Suppressor macrophage treated with lipopolysaccharide for 4 hours (primary cell): ENCODE measurements at places on chromosomes 16 and 17.

DNA sequence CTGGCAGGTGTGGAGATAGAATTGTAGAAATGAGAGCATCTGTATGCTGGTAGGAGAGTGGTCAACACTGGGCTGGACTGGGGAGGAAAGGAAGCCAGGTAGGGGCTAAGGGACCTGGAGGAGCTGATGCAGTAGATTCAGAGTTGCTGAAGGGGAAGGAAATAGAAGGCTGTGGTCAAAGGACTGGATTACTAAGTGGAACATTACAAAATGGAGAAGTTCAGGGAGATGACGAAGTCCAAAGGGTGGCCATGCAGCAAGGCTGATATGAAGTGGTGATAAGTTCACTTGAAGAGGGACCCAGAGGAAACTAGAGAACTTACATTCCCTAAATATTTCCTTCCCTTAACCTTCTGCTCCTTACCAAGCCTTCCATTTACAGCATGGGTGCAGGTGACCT lies 8.6 kb upstream of the CCL2 start:
- peak; percentile 91 for DNase-seq

- no peak for DNase-seq
These were observed 168.3 kb downstream of the LGALS9B start for GRCh38 chr17:20299013-20299412.

DNA sequence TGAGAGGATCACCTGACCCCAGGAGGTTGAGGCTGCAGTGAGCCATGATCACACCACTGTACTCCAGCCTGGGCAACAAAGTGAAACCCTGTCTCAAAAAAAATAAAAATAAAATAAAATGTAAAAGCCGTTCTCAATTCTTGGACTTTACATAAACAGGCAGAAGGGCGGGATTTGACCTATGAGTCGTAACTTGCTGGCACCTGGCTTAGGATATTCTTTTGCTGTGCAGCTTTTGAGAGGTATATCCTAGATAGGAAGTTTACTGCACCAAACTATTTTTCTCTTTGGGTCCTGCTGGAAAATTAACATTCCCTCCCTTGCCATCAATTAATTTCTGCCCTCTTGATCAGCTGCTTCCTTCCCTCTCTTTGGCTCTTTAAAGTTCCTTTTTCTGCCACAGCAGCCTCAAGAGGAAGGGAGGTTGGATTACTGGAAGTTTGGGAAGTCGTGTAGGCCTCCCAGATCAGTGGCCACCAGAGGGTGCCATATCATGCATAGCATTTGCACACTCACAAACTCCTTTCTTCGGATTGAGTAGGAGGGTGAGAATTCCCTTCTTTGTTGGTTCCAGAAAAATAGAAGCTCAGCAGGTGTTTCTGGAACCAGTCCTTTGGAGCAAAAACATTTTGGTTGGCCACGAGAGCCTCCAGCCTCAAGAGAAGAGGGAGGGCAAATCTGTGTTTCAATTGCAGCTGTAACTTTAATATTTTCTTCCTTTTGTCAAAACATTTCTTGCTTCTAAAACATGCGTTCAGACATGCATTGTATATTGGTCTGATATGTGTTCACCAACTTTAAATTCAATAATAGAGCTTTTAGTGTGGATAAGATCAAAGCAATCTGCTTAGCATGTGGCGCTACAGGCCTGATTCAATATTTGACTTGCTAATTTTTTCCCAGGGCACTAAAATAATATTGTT lies 147.3 kb downstream of the CCDC182 start:
- peak; percentile 73 for DNase-seq

- no peak for DNase-seq
These were observed 231.6 kb upstream of the CDH5 start for GRCh38 chr16:66134875-66135274.

DNA sequence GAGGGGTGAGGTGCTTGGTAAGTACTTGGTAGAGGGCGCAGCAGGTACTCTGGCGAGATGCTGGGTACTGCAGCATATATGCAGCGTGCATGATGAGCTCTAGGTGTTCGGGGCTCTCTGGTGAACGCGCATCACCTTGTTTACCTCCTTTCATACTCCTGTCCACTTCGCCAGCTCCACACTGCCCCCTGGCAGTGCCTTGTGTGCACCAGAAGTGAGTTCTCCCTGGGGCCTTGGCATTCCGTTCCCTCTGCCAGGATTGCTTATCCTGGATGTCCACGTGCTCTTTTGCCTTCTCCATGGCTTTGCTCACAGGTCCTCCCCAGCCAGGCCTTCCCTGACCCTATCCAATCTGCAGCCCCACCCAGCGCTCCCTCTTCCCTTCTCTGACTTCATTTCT lies 154.2 kb downstream of the MRM1 start:
- DNase-seq = no peak

DNA sequence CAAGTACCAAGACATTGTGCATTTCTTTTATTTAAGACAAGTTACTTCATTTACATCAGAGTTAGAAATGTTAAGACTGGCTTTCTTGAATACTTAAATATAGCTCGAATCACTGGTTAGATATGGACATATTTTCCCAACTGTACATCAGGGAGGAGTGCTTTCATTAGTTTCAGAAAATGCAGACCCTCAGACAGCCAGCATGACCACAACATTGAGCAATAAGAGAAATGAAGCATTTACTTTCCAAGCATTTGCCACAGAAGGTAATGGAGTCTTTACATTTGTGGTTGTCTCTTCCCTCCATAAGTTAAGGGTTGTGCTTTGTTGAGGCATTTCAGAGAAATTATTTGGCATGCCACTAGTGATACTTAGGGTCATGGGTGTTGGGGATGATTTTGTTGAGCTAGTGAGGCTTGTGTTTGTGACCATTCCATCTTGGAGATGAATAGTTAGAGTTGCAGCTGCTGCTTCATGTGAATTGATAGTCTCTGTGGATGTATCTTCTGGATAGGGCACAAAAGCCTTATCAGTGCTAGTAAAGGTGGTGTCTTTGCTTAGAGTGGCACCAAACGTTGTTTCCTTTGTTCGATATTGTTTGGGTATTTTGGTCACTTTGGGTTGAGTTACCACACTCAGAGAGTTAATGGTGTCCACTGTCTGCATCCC lies 2.1 kb downstream of the OMG start:
- no peak for DNase-seq

DNA sequence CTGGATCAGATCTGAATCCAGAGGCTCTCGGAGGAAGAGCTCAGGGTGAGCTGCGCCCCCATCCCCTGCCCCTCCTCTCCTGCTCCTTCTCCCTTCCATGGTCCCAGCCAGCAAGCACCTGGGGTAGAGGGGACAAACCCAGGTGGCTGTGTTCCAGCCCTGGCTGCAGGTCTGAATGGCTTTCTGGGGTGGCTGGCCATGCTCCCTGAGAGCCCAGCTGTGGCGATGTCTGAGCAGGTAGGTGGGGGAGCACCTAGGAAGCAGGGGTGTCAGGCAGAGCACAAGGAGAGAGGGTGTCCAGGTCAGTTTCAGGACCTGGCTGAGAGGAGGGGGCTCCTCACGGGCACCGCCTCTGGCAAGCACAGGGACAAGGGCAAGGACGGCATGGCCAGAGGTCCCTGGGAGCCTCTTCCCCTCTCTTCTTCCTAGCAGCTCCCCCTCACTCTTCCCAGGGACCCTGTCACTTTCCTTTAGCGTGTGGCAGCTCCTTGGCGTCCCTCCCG lies 310.0 kb downstream of the SEC14L1 start:
- no peak for DNase-seq

- peak; percentile 69 for DNase-seq
These were observed 1.2 kb downstream of the CYBC1 start for GRCh38 chr17:82449131-82449882.

GRCh38 chr17:43453331-43453812 lies 30.4 kb upstream of the DHX8 start:
- DNase-seq = no peak

GRCh38 chr17:12523244-12523643 lies 142.4 kb upstream of the MYOCD start:
- DNase-seq = no peak

GRCh38 chr16:69490707-69491324 lies 66.4 kb downstream of the CYB5B start:
- no peak for DNase-seq

GRCh38 chr17:50797135-50797810 lies 30.0 kb upstream of the ANKRD40CL start:
- peak; percentile 45 for DNase-seq

GRCh38 chr16:21257284-21257683 lies 20.8 kb downstream of the CRYM start:
- no peak for DNase-seq

DNA sequence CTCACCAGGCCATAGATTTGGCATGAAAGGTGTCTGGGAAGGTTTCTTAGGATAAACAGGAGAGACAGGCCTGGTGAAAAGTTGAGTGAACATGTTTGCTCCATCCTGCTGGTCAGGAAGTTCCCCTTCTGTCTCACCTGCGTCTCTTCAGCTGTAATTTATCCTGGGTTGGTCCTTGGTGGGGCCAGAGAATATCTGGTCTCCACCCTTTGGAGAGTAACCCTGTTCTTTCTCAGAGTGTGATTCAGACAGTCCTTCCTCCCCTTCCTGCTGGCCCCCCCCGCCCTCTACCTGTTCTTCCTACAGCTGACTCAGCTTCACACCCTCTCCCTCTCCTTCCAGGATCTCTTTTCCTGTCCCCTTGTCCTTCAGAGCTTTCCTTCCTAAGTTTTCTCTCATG lies 17.1 kb downstream of the MINK1 start:
- DNase-seq = no peak

GRCh38 chr17:70447588-70447987 lies 278.3 kb downstream of the KCNJ2 start:
- DNase-seq = no peak

DNA sequence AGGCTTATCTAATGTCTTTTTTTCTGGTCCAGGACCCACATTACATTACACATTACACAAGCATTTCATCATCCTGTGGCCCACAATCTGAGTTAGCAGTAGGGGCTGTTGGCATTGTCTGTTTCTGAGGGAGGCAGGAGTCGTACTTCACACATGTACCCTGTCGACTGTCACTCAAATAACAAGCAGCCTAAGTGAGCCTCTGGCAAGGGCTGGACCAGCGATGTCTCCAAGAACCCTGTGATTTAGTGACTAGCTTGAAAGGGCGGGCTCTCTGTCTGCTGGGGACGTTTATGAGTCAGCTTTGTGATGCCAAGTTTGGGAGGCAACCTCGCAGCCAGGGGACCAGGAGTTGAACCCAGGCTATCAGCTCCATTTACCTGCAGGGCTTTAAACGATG lies 251.4 kb downstream of the HS3ST3B1 start:
- no peak for DNase-seq
